ENCODE measurements at places on chromosomes 2 and 18.
A peak's percentile ranks its signal among the peaks of the same experiment; 100 is the strongest.

DNA sequence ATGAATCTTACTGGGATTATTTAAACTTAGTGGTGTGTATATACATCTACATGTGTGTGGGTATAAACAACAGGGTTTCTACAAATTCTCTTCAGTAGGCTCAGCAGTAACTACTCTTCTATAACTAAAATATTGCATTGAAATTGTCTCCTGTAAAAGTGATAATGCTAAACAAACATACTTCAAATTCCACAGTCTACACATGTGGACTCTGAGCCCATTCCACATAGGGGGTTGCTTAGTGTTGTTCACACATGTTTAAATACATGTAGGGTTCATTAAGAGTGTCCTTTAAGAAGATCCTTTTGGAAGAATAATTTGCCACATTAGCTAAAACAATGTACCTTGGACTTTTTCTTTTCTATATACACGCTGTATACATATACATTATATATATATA, 152.8 kb upstream of the VRK2 start:
- DNase-seq: no peak

- DNase-seq: no peak
Measured at GRCh38 chr2:241230435-241230834, 42.0 kb downstream of the ANO7 start.

DNA sequence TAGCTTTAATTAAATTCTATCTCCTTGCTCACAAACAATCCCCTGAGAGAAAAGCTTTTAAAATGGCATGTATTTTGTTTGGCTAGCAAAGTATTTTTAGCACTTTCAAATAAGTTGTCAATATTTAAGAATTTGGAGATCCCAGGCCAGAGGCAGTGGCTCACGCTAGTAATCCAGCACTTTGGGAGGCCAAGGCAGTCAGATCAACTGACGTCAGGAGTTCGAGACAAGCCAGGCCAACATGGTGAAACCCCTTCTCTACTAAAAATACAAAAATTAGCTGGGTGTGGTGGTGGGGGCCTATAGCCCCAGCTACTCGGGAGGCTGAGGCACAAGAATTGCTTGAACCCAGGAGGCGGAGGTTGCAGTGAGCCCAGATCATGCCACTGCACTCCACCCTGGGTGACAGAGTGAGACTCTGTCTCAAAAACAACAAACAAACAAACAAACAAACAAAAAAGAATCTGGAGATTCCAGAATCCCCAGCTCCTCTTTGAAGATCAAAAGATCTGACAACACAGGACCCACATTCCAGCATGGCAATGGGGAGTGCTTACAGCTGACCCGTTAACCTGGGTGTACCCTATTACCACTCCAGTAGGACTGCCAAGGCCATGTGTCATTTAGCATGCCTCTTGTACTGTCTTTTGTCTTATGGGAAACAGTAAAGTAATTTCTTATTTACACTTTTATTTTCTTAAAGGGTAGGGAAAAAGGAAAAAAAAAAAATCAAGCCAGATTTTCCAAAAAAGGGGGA, 21.9 kb downstream of the SLC40A1 start:
- no peak for DNase-seq

DNA sequence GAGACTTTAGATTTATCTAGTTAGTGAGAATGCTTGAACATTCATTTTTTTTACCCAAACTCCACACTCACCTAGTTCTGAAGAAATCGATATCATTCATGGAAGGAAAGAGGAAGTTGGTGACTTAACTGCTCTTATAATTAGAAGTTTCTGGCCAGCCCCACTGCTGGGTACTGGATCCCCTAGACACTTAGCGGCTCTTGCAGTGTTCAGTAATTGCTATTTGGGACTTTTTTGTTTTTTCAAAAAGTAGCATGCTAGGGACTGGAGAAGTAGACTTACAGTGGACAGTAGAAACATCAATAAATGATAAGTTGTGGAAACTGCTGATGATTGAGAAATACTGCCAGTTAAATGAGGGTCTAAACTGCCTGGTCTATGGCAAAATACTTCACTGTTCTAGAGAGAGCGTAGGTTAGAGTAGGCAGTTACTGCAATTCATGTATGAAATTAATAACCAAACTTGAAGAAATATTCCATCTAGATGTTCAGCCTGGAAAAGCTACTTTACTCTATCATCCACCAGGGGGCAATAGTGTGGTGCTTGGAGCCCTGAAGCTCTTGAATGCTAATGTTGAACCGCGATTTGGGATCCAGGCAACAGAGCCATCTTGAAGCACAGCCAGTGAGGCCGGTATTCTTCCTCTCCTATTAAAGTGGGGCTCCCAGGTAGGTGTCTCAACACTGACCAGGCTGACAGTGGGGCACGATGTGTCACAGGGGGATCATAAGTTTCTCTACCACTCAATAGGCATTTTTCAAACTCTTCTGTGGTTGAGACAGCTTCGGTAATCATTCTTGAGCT, 146.1 kb upstream of the SESTD1 start:
- peak; percentile 59 for DNase-seq

DNA sequence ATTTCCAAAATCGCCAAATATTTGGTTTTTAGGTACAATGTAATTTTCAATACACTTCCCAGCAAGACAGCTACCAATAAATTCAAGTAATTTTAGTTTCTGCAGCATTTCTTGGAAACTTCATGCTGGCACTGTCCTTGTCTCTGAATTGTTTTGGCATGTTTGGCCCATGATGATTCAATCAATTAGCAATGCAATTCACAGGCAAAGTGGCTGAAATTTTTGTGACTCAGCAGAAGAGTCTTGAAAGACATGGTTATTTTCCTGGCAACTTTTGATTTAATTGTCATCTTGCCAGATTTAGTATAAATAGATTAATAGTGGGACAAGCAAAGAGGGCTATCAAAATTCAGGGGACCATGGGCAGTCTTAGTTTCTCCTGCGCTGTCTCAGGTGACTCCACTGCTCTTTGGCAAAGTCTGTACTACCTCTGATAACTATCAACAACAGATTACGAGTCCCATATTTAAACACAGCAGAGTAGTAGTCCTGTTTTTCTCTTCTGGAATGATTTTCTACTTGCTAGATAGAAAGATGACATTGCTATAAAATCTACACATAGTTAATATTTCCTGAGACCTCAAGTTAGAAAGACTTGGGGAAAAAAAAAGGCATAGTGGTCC, 88.9 kb upstream of the CYP26B1 start:
- DNase-seq: peak; percentile 9

GRCh38 chr2:168079236-168079635, 168.2 kb downstream of the STK39 start:
- DNase-seq: no peak

GRCh38 chr2:82636402-82637020, 1822.6 kb downstream of the SUCLG1 start:
- DNase-seq: no peak

- no peak for DNase-seq
Measured at GRCh38 chr2:104656571-104657163, 197.2 kb upstream of the POU3F3 start.

DNA sequence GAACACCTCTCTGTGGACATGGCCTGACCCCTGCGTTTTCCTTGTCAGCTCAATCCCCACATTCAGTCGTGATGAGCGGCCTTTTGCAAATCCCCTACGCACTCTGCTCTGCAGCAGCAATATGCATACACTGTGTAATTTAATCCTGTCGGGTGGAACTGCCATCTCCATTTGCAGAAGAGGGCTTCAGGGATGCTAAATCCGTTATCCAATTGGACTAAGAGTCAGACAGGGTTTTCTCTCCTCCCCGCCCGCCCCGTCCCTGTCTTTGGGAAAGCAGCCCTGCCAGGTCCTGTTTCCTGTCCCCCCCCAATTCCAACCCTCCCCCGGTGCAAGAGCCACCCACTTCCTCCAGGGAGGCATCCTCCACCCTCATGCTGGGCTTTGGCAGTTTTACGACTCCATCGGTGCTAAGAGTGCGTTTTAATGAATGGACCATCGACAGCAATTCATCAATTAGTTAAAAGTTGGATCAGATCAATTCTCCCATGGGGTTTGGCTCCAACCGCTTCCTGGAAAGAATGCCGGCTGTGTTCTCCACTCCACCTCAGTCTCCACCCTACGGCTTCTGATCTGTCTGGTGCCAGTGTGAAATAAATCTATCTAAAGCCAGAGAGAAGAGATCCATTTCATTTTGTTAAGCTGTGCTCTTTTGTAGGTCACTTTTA, 53.5 kb upstream of the ASAP2 start:
- no peak for DNase-seq

- DNase-seq: no peak
Measured at GRCh38 chr2:239523954-239524330, 123.1 kb upstream of the HDAC4 start.

DNA sequence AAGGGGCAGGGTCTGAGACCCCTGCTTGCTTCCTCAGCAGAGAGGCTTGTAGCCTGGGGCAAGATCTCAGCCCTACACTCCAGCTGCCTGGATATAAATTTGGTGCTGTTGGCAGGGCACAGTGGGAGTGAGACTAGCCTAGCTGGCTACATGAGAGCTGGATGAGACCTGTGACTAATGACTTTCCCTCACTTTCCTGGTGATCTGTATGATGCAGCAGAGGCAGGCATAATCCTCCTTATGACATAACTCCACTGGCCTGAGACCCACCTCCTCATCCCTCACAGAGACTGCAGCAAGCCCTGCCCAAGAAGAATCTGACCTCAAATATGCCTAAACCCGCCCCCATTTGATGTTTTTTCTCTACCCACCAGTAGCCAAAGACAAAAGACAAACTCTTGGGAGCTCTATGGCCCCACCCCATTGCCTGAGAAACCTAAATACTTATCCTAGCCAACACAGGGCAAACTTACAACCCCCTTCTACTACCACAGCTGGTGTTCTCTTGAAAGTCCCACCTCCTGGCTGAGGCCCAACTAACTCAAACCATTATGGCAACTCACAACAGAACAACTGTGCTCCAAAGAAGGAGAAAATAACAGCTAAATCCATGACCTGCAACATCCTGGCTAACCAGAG, 102.7 kb downstream of the NR4A2 start:
- DNase-seq: no peak

DNA sequence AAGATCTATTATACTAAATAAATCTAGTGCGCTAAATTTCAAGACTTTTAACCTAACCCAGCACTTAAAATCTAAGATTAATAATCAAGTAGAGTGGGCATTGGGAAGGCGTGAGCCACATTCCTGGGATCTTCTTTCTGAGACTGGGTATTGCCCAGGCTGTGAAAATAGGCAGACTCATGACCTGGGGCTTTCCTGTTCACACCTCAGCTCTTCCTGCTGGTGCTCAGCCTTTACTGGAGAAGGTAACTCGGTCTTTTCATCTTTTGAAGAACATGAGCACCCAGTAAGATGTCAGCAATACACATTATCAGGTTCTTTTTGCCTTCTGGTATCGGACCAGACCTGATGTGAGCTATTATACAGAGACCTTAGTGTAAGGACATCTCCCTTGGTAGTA, 500.5 kb downstream of the PLCL1 start:
- DNase-seq: no peak

DNA sequence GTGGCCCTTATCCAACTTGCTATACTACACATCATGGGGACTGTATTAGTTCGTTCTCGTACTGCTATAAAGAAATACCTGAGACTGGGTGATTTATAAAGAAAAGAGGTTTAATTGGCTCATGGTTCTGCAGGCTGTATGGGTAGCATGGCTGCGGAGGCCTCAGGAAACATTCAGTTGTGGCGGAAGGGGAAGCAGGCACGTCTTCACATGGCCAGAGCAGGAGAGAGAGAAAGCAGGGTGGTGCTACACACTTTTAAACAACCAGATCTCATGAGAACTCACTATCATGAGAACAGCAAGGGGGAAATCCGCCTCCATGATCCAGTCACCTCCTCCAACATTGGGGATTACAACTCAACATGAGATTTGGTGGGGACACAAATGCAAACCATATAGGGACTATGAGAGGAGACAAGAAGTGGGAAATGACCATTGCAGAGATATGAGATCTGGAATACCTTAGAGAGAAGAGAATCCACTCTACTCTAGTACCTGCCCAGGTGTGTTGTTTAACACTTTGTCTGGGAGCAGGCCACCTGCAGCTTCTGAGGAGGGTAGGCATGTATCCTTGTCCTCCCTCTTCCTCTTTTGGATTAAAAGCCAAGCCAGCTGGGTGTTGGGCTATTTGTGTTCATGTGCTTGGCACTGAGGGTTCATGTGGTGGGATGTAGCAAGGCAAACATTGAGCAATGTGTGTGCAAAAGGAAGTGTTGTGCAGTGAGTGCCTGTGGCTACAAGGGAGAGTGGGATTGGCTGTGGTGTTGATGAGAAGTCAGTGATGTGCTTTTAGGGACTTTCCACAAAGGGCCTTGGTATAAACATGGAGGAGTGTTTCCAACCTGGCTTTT, 22.8 kb downstream of the TTLL4 start:
- DNase-seq: no peak

GRCh38 chr2:155151472-155151871, 453.0 kb downstream of the KCNJ3 start:
- DNase-seq: no peak

- no peak for DNase-seq
Measured at GRCh38 chr2:127085317-127085681, 21.7 kb downstream of the BIN1 start.

DNA sequence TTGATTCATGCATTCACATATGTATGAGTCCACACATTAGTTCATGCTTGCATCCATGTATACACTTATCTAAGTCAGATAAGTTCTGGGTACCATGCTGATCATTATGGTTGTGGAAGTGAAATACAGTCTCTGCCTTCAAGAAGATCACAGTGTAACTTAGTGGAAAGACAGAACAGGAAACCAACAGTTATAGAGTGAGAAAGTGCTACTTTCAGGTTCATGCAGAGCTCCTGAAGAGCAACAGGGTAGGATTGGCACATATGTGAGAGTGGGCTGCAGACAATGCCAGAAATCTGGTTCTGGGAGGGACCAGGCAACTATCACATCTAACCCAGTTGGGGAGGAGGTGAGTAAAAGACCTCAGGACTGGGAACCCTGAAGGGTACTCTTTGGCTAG, 35.4 kb upstream of the PGAP1 start:
- DNase-seq: no peak

- DNase-seq: no peak
Measured at GRCh38 chr18:59696311-59697235, 650 bp downstream of the CCBE1 start.

DNA sequence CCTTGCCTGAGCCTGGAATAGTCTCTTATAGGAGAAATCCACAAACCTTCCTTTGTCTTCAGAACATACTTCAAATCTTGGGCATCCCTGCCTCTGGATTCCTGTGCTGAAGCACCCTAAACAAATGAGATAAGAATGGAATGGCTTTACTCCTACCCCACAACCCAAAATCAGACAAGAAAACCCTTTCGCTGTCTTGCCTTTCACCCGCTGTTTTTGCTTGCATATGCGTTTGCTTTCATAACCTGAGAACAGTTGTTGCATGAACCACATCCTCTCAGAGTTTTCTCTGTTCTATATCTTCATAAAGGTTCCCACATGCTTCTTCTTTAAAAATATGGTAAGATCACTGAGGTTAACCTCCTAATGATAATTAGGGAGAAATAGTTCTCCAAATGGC, 132.1 kb upstream of the MAP3K20 start:
- DNase-seq: no peak

Measured in LoVo (cell line).